Vagina (tissue), 2 donors: ENCODE measurements at places on chromosomes 7 and 10.

DNA sequence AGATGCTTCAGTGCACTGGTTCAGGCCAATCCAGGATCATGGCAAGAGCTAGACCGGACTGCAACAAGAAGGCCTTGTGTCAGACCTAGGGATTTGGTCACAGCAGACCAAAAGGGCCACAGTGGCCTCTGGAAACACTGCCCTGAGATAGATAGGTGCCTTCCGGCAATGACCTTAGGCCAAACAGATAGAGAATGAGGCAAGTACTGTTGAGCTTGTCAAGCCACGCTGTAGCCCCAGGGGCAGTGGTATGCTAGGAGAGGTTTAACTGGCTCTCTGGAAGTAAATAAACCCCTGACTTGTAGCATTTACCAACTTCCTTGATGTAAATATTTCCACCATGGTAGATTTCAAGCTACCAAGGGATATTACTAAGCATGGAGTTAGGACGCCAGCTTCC, 197.5 kb downstream of the GRID1 start:
- H3K4me1 ChIP-seq: no peaks in the 10 kb centered on the region
- DNase-seq: no peak
- no peak overlapping the region for H3K4me3 ChIP-seq
- H3K27me3 ChIP-seq: no peaks in the 10 kb centered on the region
- no peaks in the 10 kb centered on the region for H3K36me3 ChIP-seq

GRCh38 chr10:117322260-117322659, 53.0 kb downstream of the PDZD8 start:
- no peaks in the 10 kb centered on the region for H3K36me3 ChIP-seq
- H3K4me3 ChIP-seq: no peak overlapping the region
- no peak for DNase-seq
- peaks cover 4% of the 10 kb centered on the region for H3K4me1 ChIP-seq
- H3K27me3 ChIP-seq: no peaks in the 10 kb centered on the region

- no peaks in the 10 kb centered on the region for H3K27me3 ChIP-seq
- DNase-seq: no peak
- no peaks in the 10 kb centered on the region for H3K4me1 ChIP-seq
- no peak overlapping the region for H3K27ac ChIP-seq
- no peak overlapping the region for H3K4me3 ChIP-seq
These were observed 116.1 kb downstream of the STRA8 start for GRCh38 chr7:135349746-135350145.

GRCh38 chr10:98041352-98042043, 11.1 kb upstream of the CRTAC1 start:
- no peak for DNase-seq
- H3K27ac ChIP-seq: no peak overlapping the region
- H3K4me1 ChIP-seq: no peaks in the 10 kb centered on the region
- H3K36me3 ChIP-seq: no peaks in the 10 kb centered on the region

- H3K4me3 ChIP-seq: no peak overlapping the region
- H3K36me3 ChIP-seq: peaks cover 5% of the 10 kb centered on the region
- peaks cover 29% of the 10 kb centered on the region for H3K4me1 ChIP-seq
- H3K27ac ChIP-seq: peak overlapping the region; percentile 5
- DNase-seq: no peak
- no peaks in the 10 kb centered on the region for H3K27me3 ChIP-seq
These were observed 74.0 kb upstream of the GSDME start for GRCh38 chr7:24831240-24831639.

- no peak overlapping the region for H3K27ac ChIP-seq
- no peaks in the 10 kb centered on the region for H3K36me3 ChIP-seq
- H3K27me3 ChIP-seq: no peaks in the 10 kb centered on the region
These were observed 528.5 kb downstream of the LRMDA start for GRCh38 chr10:75959912-75960311.

GRCh38 chr7:123746055-123746454, 2.7 kb downstream of the WASL start:
- H3K4me1 ChIP-seq: peaks cover 79% of the 10 kb centered on the region
- no peaks in the 10 kb centered on the region for H3K27me3 ChIP-seq
- H3K36me3 ChIP-seq: no peaks in the 10 kb centered on the region
- H3K27ac ChIP-seq: peak overlapping the region; percentile 17

DNA sequence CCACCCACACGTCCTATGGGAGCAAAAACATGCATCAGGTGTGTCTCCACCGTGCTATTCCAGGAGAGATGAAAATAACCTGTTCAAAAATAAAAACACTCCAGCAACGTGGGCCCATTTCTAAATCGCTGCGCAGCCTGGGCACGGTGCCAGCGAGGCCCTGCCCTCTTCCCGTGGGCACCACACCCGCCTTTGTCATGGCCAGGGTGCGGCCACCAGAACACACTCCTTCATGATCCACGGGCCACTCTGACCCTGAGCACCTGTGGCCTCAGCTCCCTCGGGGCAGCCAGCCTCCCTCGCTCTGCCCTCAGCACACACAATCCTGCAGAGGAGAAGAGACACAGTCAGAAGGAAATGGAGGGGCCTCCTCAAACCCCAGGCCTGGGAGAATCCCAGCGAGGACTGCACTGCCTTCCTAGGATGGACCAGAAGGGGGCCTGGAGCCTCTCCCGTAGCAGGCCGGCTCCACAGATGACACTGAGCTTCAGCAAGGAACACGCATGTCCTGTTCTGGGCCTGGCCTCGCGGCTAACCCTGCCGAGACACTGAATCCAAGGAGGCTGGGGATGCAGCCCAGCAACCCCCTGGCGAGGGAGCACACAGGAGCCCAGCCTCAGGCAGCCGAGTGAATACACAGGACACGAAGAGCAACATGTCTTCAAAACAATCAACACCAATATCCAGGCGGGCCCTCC, 169.0 kb downstream of the MAD1L1 start:
- H3K27me3 ChIP-seq: no peaks in the 10 kb centered on the region
- no peaks in the 10 kb centered on the region for H3K36me3 ChIP-seq
- peaks cover 17% of the 10 kb centered on the region for H3K4me1 ChIP-seq
- DNase-seq: no peak

DNA sequence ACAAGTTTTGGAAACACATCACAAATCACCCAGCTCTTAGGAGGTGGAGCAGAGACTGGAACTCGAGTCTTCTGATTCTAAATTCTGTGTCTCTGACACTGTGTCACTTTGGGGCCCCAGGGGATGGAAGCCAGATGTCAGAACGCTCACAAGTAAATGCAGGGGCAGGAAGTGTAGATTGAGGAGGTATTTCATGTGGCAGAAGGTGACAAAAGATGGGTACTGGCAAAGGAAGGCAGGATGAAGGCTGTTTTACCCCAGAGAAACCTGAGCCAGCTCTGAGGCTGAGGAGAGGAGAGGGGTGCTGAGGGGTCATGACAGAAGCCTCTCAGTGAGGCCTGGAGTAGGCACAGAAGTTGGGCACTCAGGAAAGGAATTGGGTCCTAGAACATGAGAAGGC, 6.0 kb upstream of the PURB start:
- peaks cover 3% of the 10 kb centered on the region for H3K4me1 ChIP-seq
- no peak overlapping the region for H3K27ac ChIP-seq

DNA sequence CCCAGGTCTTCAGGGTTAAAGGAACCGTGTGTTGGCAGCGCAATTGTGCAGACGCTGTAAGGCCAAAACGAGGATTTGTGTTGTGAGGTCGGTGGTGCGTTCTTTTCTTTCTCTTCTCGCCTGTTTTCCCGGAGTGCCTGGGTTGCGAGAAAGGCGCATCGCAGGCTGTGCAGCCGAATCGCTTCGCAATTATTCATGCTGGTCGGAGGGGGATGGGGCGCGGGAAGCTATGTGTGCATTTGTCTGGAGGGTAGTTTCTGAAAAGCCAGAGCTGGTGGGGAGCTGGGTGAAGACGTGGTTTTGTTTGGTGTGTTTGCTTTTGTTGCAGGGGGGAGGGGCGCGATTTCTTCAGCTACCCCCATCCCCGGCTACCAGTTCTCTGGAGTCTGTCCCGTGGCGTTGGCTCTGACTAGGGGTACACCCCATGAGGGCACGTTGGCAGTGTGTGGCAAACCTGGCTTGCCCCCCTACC, 2.1 kb downstream of the MXI1 start:
- no peak for DNase-seq
- no peaks in the 10 kb centered on the region for H3K36me3 ChIP-seq
- H3K4me3 ChIP-seq: peak overlapping the region; percentile 83
- H3K27ac ChIP-seq: peak overlapping the region; percentile 98
- H3K27me3 ChIP-seq: no peaks in the 10 kb centered on the region

- H3K4me1 ChIP-seq: peaks cover 94% of the 10 kb centered on the region
- H3K27me3 ChIP-seq: no peaks in the 10 kb centered on the region
- no peak for DNase-seq
- peak overlapping the region; percentile 46 for H3K27ac ChIP-seq
These were observed 39.0 kb downstream of the ZMIZ1 start for GRCh38 chr10:79107736-79108264.

GRCh38 chr10:72421885-72422540, 67.3 kb upstream of the DNAJB12 start:
- no peaks in the 10 kb centered on the region for H3K4me1 ChIP-seq
- peaks cover 17% of the 10 kb centered on the region for H3K36me3 ChIP-seq
- no peak overlapping the region for H3K4me3 ChIP-seq
- H3K27ac ChIP-seq: no peak overlapping the region
- no peak for DNase-seq

DNA sequence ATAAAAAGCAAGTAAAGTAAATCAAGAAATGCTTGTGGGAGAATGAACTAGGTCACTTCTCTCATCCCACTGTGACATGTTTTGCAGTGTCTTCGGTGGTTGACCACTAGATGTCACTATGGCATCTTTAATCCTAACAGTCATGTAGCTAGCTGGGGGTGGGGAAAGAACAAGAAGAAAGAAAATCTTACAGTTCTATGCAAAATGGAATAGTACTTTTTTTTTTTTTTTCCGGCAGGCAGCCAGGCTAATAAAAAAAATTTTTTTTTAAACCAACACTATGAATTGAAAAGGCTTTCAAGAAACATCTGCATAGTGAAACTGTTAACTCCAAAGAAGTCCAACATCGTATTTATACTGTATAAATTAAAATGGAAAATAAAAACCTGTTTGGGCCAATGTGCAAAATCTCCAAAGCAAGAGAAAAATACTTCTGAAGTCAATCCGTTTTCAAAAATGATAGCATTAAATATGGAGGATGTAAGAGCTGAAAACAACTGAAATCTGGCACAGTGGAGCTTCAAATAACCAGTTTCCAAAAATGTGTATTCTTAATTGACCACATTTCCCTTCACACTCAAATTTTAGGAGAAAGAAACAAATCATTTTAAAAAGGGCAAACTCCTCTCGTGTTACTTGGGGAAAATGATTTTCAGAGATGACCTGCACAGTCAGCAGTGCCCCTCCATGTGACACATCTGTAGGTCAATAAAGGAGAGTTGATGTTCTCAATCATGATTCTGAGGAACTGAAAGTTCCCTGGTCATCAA, 38.5 kb downstream of the CDK1 start:
- no peaks in the 10 kb centered on the region for H3K27me3 ChIP-seq
- H3K4me3 ChIP-seq: peak overlapping the region; percentile 10
- H3K36me3 ChIP-seq: no peaks in the 10 kb centered on the region
- peaks cover 37% of the 10 kb centered on the region for H3K4me1 ChIP-seq
- no peak for DNase-seq

DNA sequence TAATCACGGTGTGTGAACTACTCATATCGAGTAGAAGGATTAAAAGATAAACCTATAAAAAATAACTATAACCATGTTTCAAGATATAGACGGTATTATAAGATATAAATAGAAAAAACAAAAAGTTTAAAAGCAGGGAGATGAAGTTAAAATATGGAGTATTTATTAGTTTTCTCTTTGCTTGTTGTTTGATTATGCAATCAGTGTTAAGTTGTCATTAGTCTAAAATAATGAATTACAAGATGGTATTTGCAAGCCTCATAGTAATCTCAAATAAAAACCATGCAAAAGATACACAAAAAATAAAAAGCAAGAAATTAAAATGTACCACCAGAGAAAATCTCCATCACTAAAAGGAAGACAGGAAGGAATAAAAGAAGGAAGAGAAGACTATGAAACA, 83.3 kb downstream of the TES start:
- H3K36me3 ChIP-seq: no peaks in the 10 kb centered on the region
- no peaks in the 10 kb centered on the region for H3K27me3 ChIP-seq
- H3K4me1 ChIP-seq: no peaks in the 10 kb centered on the region
- no peak for DNase-seq
- H3K4me3 ChIP-seq: no peak overlapping the region

DNA sequence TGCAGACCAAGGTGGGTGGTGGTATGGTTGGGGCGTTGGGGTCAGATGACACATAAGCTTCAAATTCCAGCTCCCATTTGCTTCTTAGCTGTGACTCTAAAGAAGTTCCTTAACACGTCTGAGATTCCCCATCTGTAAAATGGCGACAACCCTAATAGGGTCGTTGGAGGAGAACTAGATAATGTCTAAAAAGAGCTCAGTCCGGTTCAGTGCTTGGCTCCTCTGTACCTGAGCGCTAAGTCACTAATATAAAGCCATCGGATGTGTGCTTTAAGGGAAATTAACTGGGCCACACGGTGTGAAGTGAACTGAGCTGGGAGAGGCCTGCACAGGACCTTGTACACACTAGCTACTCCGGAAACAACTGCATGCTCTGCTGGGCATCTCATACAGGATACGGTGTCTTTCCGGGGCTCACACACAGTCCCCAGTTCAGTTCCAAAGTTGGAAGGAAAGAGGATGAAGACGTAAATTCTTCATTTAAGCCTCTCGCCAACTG, 476 bp upstream of the ZFYVE27 start:
- peaks cover 31% of the 10 kb centered on the region for H3K4me1 ChIP-seq
- no peaks in the 10 kb centered on the region for H3K36me3 ChIP-seq
- H3K4me3 ChIP-seq: peak overlapping the region; percentile 77
- DNase-seq: no peak
- H3K27ac ChIP-seq: peak overlapping the region; percentile 84
- no peaks in the 10 kb centered on the region for H3K27me3 ChIP-seq

DNA sequence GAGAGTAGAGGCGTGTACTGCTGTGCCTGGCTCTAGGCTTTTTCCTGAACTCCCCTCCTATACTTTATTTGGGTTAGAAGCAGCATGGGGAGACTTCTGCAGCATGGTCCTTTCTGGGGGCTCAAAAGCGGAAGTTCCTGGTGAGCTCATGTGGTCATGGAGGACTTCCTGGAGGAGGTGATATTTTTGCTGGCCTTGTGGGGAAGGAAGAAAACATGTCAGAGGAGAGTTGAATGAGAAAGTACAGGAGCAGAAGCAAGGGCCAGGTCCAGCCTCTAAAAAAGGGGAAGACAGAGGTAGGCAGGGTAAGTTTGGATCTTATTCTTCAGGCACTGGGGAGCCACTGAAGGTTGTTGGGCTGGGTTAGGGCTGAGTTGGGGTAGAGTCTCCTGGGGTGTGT, 45.5 kb downstream of the CASTOR2 start:
- DNase-seq: no peak
- H3K27me3 ChIP-seq: no peaks in the 10 kb centered on the region
- H3K27ac ChIP-seq: no peak overlapping the region

- DNase-seq: no peak
- H3K36me3 ChIP-seq: no peaks in the 10 kb centered on the region
- H3K27me3 ChIP-seq: no peaks in the 10 kb centered on the region
- H3K4me3 ChIP-seq: no peak overlapping the region
These were observed 32.6 kb downstream of the SH3PXD2A start for GRCh38 chr10:103822800-103823199.

DNA sequence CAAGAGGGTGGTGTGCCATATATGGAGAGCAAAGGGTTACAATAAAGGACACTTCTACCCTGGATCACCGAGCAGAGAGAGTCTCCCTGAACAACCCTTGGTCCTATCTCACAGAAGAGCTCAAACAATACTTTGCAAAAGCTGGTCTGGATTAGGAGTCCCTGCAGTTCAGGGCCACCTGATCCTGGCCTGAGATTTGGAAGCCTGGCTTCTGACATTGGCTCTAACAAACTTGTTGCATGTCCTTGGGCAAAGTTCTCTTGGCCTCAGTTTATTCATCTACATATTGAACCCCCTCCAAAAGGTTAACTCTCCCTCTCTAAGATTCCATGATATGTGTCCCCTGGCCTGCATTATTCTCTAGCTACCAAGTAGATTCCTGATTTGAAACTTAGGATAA, 1.7 kb downstream of the RBP4 start:
- H3K4me1 ChIP-seq: peaks cover 12% of the 10 kb centered on the region
- DNase-seq: no peak
- no peak overlapping the region for H3K27ac ChIP-seq
- no peak overlapping the region for H3K4me3 ChIP-seq
